Osteocyte (in vitro differentiated cells): ENCODE measurements at places on chromosomes 11 and 22. TPM values are rescaled to one million over a fixed set of nuclear protein-coding genes. Genes with fewer than 3 reads are reported as not detected.

Gene NXPE1
- not detected in 2 replicates for total RNA-seq

DNA sequence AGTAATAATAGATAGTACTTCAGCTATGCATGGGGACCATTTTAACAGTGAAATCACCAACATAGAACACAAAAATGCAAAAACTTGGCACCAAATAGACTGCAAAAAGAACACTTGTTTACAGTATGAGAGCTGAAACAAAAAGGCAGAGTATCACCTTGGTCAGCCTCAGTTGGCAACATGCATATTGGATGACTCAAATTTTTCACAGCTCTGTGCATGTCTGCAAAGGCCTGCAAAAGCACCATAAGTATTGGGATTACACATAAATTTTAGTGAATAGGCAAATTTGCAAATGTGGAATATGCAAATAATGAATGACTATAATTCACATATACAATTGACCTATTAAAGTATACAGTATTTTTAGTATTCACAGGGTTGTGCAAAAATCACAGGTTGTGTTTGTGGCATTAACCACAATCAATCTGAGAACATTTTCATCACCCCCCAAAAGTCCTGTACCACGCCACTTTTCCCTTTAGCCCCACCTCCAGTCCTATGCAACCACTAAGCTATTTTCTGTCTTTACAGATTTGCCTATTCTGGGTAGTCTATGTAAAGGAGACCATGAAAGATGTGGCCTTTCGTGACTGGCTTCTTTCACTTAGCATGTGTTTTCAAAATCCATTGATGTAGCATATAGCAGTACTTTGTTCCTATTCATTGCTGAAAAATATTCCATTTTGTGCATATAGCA is 47.2 kb downstream of the CCDC15 start:
- DNase-seq = no peak
- H3K4me3 ChIP-seq = no peak overlapping the region
- no peaks in the 10 kb centered on the region for H3K4me1 ChIP-seq

Gene NNMT
- total RNA-seq = 65.4 and 79.5 TPM in 2 replicates

Gene MS4A15
- not detected in 2 replicates for total RNA-seq

DNA sequence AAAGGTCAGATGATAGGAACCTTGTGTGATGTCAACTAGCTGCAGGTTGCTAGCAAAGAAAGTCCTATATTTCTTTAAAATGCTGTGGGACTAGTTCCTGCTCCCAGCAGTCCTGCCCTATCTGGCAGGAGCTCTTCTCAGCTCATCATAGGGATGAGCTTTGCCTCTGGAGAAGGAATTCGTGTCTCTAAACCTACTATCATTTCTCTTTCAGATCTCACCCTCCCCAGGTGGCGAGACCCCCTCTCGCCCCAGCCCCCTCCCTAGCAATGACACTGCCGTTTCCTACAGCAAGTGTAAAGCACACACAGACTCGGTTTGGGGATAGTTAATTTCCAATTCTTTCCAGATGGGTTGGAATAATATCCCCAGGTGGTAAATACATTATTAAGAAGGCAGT is 533.3 kb downstream of the OPCML start:
- no peak overlapping the region for H3K27ac ChIP-seq
- H3K36me3 ChIP-seq = no peaks in the 10 kb centered on the region
- H3K4me3 ChIP-seq = no peak overlapping the region
- no peak for DNase-seq
- peaks cover 2% of the 10 kb centered on the region for H3K4me1 ChIP-seq
- H3K27me3 ChIP-seq = peaks cover 22% of the 10 kb centered on the region

Gene MS4A6E
- total RNA-seq = not detected in 2 replicates

Gene TUB
- 7.8 and 8.7 TPM in 2 replicates for total RNA-seq

DNA sequence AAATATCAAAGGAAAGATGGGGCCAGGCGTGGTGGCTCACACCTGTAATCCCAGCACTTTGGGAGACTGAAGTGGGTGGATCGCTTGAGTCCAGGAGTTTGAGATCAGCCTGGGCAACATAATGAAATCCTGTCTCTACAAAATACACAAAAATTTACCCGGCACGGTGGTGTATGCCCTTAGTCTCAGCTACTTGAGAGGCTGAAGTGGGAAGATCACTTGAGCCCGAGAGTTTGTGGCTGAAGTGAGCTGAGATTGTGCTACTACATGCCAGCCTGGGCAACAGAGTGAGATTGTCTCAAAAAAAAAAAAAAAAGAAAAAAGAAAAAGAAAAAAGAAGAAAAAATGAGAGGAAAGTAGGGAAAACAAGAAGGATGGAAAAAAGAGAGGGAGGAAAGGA is 3.8 kb upstream of the TRIM6 start:
- no peak overlapping the region for H3K4me3 ChIP-seq
- no peak for DNase-seq
- H3K36me3 ChIP-seq = no peaks in the 10 kb centered on the region
- H3K27ac ChIP-seq = peak overlapping the region; percentile 76
- peaks cover 34% of the 10 kb centered on the region for H3K4me1 ChIP-seq

DNA sequence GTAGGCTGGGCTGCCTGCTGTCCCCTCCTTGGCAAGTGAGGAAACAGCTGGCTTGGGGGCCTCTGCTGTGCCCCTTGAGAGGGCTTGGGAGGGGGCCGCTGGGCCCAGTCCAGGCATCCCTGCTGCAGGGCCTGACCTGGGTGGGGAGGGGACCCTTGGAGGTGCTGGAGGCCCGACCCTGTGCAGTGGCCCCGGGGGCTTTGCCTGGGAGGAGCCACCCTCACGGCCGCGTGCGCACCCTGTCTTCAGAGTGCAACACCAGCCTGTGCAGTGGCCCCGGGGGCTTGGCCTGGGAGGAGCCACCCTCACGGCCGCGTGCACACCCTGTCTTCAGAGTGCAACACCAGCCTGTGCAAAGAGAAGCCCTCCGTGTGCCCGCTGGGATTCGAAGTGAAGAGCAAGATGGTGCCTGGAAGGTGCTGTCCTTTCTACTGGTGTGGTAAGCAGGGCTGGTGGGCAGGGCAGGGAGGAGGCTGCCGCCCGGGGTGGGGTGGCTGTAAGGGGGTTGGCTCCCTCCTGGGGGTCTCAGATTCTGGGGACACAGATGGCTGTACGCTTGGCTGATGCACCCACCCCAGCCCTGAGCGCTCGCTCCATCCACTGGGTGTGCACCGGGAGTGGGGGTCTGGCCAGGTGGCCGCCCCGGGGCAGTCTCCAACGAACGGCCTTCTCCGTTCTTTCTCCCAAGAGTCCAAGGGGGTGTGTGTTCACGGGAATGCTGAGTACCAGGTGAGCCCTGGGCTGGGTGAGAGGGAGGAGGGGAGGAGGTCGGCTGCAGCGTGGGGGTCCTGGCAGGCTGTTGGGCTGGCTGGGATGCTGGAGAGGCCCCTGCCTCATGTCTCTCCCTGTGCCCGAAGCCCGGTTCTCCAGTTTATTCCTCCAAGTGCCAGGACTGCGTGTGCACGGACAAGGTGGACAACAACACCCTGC is 32.9 kb downstream of the MUC2 start:
- no peaks in the 10 kb centered on the region for H3K27me3 ChIP-seq
- no peak overlapping the region for H3K4me3 ChIP-seq
- no peak for DNase-seq
- no peaks in the 10 kb centered on the region for H3K36me3 ChIP-seq
- no peaks in the 10 kb centered on the region for H3K4me1 ChIP-seq

DNA sequence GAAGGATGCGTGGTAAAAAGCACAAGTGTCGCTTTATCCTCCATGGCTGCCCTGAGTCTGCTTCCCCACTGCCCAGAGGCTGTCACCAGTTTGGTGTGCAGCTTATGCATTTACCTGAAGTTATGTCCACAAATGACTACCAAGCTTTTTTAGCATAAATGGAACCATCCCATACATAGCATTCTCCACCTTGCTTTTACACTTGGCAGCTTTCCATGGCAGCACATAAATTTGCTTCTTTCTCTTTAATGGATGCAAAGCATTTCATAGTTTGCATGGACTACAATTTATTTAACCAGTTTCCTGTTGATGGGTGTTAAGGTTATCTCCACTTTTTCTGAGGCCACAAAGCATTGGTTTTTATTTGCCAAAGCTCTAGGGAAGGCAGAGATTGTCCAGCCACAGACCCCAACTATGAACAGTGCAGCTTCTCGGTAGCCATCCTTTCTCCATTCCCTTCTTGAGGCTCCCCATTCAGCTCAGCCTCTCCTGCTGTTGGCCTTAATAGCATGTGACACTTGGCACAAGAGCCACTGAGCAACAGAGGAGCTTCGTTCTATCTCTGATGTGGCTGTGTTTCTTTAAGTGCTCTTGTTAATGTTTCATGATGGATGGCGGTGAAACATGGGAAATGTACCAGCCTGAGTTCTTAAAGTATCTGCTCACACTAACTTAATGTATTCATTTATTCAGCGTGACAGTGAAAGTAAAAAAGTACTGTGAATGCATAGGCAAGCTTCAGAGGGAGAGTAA is 59.8 kb upstream of the NAV2 start:
- H3K27me3 ChIP-seq = no peaks in the 10 kb centered on the region
- H3K27ac ChIP-seq = no peak overlapping the region
- DNase-seq = no peak

Gene TNNT3
- 2.6 and 4.4 TPM in 2 replicates for total RNA-seq

Gene GDPD5
- total RNA-seq = 3.1 and 4.0 TPM in 2 replicates

Gene CENPM
- total RNA-seq = 6.9 and 7.2 TPM in 2 replicates

- H3K4me1 ChIP-seq = no peaks in the 10 kb centered on the region
- H3K36me3 ChIP-seq = no peaks in the 10 kb centered on the region
- peaks cover 54% of the 10 kb centered on the region for H3K27me3 ChIP-seq
- no peak for DNase-seq
- no peak overlapping the region for H3K27ac ChIP-seq
- no peak overlapping the region for H3K4me3 ChIP-seq
Observed at GRCh38 chr22:39940757-39941305, 19.4 kb upstream of the TMA7B start.

Gene MGAT3
- total RNA-seq = 9.4 and 10.9 TPM in 2 replicates

Gene TRIM51
- total RNA-seq = not detected in 2 replicates

Gene HSPB2
- 0.34 TPM in 1 of 2 replicates, not detected in the other for total RNA-seq

- no peak overlapping the region for H3K4me3 ChIP-seq
- H3K4me1 ChIP-seq = no peaks in the 10 kb centered on the region
- H3K27me3 ChIP-seq = peaks cover 23% of the 10 kb centered on the region
- no peaks in the 10 kb centered on the region for H3K36me3 ChIP-seq
- DNase-seq = no peak
Observed at GRCh38 chr11:8315954-8316353, 52.3 kb upstream of the LMO1 start.

Gene MMP7
- not detected in 2 replicates for total RNA-seq

Gene DHCR7
- total RNA-seq = 29.8 and 30.2 TPM in 2 replicates

- no peaks in the 10 kb centered on the region for H3K27me3 ChIP-seq
- peak; percentile 72 for DNase-seq
- no peaks in the 10 kb centered on the region for H3K4me1 ChIP-seq
- peaks cover 2% of the 10 kb centered on the region for H3K36me3 ChIP-seq
- H3K4me3 ChIP-seq = no peak overlapping the region
Observed at GRCh38 chr22:43643387-43643786, 168.7 kb downstream of the EFCAB6 start.

- peaks cover 62% of the 10 kb centered on the region for H3K4me1 ChIP-seq
- no peak overlapping the region for H3K27ac ChIP-seq
- peaks cover 17% of the 10 kb centered on the region for H3K36me3 ChIP-seq
- no peak for DNase-seq
Observed at GRCh38 chr11:95072948-95073347, 6.2 kb downstream of the SRSF8 start.

DNA sequence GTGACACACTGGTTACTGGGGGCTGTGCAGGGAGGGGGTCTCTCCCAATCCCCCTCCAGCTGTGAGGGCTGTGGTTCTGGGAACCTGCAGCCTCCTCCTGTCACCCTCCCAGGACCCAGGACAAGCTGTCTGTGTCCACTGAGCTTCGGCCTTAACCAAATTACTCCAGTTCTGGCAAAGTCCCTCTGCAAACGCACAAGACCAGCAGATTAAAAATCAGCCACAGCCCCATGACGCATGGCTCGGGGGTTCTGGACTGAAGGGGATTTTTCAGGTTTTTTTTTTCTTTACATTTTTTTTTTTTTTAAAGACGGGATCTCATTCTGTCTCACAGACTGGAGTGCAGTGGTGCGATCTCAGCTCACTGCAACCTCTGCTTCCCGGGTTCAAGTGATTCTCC is 32.2 kb upstream of the A4GALT start:
- peaks cover 27% of the 10 kb centered on the region for H3K4me1 ChIP-seq
- H3K4me3 ChIP-seq = no peak overlapping the region
- H3K27me3 ChIP-seq = no peaks in the 10 kb centered on the region
- no peak overlapping the region for H3K27ac ChIP-seq
- DNase-seq = no peak

DNA sequence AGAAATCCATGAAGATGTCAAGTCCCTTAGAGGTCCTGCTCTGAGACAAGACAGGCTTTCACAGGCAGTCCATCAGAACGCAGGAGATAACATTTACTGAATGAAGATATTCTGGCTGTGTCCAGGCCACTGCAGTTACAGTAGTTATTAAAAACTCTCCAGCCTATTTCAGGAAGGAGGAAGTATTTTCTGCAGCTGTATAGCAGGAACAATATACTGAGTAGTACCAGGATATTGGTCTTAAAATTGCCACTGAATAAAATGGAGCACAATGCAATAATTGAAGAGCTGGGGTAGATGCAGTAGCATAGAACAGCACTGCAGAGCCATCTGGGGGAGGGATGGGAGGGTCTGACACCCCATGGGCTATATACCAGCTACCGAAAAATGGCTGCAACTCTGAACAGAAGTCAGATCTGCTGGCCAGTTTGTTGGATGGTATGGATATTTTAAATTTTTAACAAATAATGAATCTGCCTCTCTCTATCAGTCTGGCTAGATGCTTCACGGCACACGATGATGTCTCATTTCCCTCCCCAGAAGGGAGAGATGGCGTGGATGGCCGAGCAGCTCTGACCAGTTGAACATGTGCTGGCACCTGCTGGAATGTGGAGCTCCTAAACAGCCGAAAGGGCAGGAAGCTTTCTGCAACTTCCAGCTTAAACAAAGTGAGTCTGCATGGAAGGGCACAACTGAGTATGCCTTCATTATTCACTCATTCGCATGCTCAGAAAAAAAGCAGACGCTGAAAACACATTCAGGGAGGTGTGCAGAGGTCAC is 342.1 kb upstream of the SYN3 start:
- no peaks in the 10 kb centered on the region for H3K36me3 ChIP-seq
- DNase-seq = no peak
- no peak overlapping the region for H3K27ac ChIP-seq

- no peak overlapping the region for H3K27ac ChIP-seq
- H3K27me3 ChIP-seq = no peaks in the 10 kb centered on the region
- H3K4me3 ChIP-seq = peak overlapping the region; percentile 71
- no peaks in the 10 kb centered on the region for H3K36me3 ChIP-seq
Observed at GRCh38 chr22:19178065-19178656, 375 bp downstream of the SLC25A1 start.
